ENCODE measurements at places on chromosomes 4 and X.

GRCh38 chr4:173519111-173520101 lies 10.6 kb downstream of the HAND2 start:
- DNase-seq = no peak

DNA sequence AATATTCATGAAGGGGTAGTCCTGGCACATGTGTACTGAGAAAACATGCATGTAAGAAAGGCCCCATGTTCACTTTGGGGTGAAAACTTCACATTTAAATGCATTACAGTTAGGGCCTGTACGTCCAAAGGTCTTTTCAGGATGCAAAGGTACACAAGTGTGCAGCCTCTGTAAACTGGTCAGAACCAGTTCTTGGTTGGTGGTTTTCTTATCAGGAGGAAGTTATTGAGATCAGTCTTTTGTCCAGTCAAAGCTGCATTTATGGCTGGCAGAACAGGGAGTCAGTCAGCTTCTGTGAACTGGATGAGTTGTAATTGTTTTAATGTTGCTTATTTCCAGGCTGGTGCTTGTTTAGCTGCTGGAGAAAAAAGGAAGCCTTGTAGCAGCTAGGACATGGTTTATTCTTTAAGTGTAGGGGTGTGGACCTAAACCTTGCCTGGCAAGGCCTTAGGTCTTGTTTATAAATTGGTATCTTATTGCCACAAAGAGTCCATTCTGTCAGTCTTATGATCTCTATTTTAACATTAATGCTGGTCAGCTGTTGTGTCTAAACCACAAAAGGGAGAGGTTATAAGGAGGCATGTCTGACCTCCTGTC lies 1906.6 kb upstream of the TENM3 start:
- DNase-seq = no peak

DNA sequence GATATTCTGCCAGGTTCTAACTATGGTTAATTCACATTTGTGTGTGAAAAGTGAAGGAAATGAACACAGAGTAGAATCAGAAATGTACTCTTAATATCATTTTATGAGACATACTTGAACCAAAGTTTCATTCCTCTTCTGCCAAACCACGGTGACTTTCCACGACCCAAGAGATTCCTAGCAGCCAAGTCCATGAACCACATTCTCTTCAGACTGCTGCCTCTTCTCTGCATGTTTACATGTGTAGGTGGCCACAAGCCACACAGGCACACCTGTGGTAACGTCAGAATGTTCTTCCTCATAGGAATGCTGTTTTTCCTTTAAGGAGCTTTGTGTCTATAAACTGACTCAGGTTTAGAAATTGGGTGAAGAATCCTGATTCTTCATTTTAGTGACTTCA lies 1411.2 kb downstream of the RAPGEF2 start:
- no peak for DNase-seq

DNA sequence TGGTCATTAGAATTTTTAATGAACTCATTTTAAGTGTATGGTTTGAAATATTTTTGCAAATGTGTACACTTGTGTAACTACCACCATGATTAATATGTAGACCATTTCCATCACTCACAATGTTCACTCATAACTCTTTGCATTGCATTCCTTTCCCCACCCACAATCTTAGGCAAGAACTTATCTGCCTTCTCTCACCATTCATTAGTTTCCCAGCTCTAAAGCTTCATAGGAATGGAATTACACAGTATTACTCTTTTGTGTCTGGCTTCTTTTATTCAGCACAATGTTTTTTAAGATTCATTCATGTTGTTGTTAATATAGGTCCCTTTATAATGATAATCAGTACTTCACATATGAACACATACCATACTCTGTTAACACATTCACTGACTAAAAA lies 106.1 kb downstream of the ARAP2 start:
- no peak for DNase-seq

GRCh38 chrX:99603091-99603814 lies 806.8 kb downstream of the PCDH19 start:
- DNase-seq = no peak

GRCh38 chr4:148103597-148104355 lies 338.4 kb downstream of the NR3C2 start:
- no peak for DNase-seq

DNA sequence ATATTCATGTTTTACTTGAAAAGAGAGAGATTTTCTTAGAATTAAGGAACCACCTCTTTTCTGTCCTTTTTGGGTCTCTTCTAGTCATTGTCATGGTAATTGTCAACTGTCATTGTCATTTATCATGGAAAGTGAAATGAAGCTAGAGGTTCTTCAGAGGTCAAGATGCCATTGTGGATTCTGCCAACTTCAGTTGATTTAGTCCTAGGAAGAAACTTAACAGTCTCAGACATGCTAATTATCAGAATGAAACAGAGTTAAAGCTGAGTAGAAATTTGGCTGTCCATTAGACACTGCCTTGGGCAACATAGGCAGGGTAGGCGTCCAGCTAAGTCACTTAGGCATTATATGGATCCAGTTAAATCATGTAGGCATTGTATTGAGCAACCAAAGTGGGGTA lies 796.1 kb upstream of the ADGRL3 start:
- no peak for DNase-seq

DNA sequence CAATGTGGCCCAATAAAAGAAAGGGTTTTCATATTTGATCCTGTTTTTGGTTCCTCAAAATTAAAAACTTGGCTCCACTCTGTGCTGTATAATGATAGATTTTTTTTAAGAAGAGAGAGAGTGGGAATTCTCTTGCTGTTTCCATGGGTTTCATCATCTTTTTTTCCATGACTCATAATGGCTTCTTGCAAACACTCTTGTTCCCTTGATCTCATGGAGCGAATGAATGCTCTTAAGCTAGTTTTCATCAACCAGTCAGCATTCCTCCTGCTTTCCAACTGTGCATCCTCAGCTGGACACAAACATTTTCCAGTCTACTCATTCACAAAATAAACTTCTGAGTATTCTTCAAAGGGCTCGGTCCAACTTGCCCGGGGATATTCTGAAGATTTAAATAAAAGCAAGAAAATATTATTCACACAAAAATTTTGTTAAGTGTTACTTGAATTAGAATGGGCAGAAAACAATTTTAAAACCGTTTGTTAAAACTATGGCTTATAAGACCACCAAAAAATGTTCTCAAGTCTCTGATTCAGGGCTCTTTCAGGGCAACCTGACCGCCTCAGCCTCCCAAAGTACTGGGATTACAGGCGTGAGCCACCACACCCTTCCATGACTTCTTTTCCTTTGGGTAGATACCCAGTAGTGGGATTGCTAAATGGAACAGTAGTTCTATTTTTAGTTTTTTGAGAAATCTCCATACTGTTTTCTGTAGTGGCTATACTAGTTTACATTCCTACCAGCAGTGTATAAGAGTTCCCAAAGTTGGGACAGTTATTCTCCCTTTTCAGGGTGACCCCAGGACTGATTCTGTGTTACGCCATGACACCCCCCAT lies 64.7 kb downstream of the TMEM156 start:
- DNase-seq = no peak

GRCh38 chr4:25481648-25482047 lies 104.6 kb downstream of the ANAPC4 start:
- DNase-seq = no peak

DNA sequence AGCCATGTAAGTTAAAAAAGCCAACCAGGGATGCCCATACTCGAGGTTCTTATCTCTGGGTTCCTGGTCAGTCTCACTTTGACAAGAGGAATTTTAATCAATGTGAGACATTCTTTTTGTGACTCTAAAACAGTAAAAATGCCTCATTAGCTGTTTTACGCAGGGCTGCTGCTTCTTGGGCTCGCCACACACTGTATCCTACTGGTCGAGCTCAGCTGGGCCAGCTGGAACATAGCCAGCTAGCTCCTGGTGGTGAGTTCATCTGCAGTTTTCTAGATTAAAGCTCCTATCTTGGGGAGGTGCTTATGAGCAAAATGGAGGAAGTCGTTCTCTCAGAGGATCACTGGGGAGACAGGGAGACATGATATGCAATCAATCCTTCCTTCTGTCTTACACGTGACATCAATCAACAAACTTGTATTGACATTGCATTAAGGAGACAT lies 55.9 kb upstream of the LEF1 start:
- no peak for DNase-seq

GRCh38 chr4:182748949-182749348 lies 168.2 kb downstream of the DCTD start:
- DNase-seq = no peak

GRCh38 chrX:35722128-35722527 lies 76.0 kb upstream of the MAGEB16 start:
- no peak for DNase-seq

GRCh38 chr4:182370491-182370890 lies 127.3 kb downstream of the TENM3 start:
- DNase-seq = no peak

Data from activated naive CD8-positive, alpha-beta T cell treated with anti-CD3 and anti-CD28 coated beads, Interleukin-2, amount 10 ng/mL, durations not matched to agents 7 days and 5 days (primary cell).